ENCODE measurements at places on chromosomes 1 and 21.

DNA sequence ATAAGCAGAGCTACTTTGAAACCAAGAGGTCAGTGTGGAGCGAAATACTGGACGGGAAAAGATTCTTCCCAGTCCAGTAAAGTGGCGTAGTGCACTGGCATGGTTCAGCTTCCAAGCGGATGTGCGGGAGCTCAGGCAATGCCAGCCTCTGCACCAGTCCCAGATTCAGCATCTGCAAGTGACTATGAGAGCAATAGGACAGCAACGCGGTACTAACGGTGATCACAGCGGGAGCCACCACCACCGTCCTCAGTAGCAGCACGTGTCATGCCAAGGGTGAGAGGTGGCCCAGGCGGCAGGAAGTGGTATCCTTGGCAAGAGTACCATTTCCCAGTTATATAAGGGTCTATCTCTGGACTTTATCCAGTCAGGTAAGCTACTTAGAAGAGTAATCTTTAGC is 17.8 kb downstream of the PLD5 start:
- no peak for DNase-seq

- no peak for DNase-seq
Measured at GRCh38 chr21:41290106-41290799, 26.3 kb upstream of the FAM3B start.

- DNase-seq: peak; percentile 53
Measured at GRCh38 chr1:6497215-6497866, 5.9 kb upstream of the PLEKHG5 start.

DNA sequence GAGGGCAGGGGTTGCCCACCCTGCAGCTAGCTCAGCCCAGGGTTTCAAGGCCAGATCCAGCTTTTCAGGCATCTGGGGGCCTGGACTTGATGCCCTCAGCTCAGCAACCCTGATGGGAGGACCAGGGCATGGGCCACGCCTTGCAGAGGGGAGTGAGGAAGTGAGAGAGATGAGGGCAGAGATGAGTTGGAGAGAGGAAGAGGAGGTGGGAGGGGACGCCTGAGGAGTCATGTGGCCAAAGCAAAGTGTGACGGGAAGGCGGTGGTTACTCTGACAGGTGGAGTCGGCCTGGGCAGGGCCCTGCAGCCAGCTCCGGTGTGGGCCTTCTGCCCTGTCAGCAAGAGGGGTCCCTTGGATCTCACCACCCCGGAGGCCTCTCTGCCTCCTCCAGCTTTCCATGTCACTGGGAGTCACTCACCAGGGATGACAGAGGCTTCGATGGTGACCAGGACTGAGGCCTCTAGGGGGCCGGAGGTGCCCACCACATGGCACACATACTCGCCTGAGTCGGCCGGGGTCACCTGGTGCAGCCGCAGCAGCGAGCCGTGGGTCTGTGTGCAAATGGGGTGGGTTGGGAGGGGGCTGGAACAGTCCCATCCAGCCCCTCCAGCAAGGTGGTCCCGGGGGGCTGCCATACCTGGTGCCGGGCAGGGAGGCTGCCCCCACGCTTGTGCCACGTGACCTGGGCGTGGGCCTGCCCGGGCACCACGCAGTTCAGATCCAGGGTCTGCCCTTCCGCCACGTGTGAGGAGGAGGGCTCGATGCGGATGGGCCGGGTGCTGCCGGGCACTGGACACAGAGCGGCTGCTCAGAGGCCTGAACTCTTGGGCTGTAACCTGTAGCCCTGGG is 40.4 kb downstream of the LDLRAD2 start:
- DNase-seq: no peak

- no peak for DNase-seq
Measured at GRCh38 chr1:57761628-57762027, 337.8 kb upstream of the DAB1 start.
